ENCODE measurements at places on chromosomes 2 and 18. TPM values are rescaled to one million over a fixed set of nuclear protein-coding genes. Genes with fewer than 3 reads are reported as not detected.

FOXD4L1 gene
- total RNA-seq, result 0.16 TPM

C2orf66 gene
- total RNA-seq, result not detected

INHA gene
- total RNA-seq, result 0.18 TPM

ANKRD62 gene
- not detected for total RNA-seq

DHX57 gene
- total RNA-seq, result 25.0 TPM

UGT1A10 gene
- 0.41 TPM for total RNA-seq

Measured in fibroblast of the aortic adventitia (primary cell).